Activated CD4-positive, CD25-positive, alpha-beta regulatory T cell treated with anti-CD3 and anti-CD28 coated beads, Interleukin-2, amount 50 U/mL, for 24 hours (primary cell): ENCODE measurements at places on chromosomes 3 and 15.

GRCh38 chr3:107634099-107634489 is 111.3 kb downstream of the BBX start:
- ATAC-seq, result no peak

- ATAC-seq, result no peak
These were observed 48.7 kb downstream of the CRABP1 start for GRCh38 chr15:78388865-78389264.

DNA sequence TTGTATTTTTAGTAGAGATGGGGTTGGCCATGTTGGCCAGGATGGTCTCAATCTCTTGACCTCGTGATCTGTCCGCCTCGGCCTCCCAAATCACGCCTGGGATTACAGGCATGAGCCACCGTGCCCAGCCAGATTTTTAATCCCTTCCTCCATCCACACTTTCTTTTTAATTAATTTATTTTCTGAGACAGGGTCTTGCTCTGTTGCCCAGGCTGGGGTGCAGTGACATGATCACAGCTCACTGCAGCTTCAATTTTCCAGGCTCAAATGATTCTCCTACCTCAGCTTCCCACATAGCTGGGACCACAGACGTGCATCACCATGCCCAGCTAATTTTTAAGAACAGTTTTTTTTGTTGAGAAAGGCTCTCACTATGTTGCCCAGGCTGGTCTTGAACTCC is 43.6 kb downstream of the RAF1 start:
- no peak for ATAC-seq

GRCh38 chr3:120855665-120856437 is 52.2 kb upstream of the STXBP5L start:
- ATAC-seq, result no peak

DNA sequence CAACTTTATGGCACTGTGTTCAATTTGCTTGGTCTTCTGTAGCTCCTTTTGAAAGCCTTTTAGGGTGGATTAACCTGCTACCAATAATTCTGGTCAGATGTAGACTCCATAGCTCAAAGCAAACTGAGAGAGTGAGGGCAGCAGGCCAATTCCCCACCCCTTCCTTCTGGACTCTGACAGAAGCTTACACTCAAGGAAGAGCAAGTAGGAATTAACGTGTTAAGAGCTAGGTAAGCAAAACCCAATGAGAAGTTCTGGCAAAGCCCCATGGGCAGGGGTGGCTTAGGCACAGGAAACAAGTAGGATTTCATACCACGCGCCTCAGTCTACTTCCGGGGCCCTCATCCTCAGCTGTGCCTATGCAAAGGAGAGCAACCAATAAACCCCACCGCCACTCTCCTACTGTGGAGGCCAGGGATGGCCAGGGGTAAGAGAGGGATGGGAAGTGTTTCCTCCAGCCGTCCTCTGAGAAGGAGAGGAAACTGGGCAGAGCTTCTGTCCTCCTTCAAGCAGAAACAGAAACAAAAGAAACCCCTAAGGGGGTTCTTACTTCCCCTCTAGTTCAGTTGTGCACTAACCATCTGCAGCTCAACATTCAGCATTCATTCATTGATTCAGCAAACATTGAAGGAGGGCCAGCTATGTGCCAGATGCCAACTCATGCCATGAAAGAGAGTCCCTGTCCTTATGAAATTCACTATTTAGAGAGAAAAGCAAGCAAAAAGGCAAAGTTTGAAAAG is 12.6 kb downstream of the CCR5 start:
- no peak for ATAC-seq

- no peak for ATAC-seq
These were observed 44.5 kb upstream of the CCDC80 start for GRCh38 chr3:112685420-112685819.

GRCh38 chr3:129425213-129425612 is 3.2 kb downstream of the EFCAB12 start:
- no peak for ATAC-seq

DNA sequence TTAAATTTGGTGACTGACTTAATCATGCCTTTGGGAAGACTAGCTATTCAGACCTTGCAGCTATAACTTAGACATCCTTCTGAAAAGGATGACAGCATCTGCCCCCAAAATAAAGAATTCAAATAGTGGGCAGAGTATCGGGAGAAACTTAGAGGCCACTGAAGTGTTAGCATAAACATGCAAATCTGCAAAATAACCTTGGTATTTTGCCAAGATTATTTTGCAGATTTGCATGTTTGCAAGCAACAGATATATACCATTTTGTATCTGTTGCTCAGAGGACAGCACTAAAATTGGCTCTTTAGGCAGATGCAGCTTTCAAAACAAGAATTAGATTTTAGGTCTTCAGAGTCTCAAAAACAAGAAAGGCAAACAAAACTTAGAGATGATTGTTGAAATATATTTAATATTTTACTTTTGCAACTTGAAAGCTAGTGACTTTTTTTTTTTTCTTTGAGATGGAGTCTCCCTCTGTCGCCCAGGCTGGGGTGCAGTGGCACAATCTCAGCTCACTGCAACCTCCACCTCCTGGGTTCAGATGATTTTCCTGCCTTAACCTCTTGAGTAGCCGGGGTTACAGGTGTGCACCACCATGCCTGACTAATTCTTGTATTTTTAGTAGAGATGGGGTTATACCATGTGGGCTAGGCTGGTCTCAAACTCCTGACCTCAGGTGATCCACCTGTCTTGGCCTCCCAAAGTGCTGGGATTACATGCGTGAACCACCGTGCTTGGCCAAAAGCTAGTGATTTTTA is 47.8 kb downstream of the KBTBD8 start:
- ATAC-seq, result no peak

DNA sequence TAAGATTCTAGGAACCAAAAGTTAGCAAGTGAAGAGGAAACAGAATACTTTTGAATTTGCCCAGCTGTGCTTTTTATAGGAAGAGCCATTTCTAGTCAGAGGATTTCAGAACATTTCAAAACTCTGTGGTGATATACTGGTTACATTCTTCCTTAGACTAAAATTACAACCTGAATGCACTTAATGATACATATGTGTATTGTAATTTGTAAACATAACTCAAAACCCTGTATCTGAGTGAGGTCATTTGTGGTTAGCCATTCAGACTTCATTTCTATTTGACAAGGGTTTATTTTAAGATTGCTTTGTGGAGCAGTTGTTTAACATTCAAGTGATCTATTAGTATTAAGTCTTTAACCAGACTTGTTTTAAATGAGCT is 59.4 kb upstream of the TRIM71 start:
- ATAC-seq, result no peak

- no peak for ATAC-seq
These were observed 33.2 kb downstream of the TIPARP start for GRCh38 chr3:156707588-156707987.

- ATAC-seq, result no peak
These were observed 80.8 kb downstream of the RARB start for GRCh38 chr3:25508901-25509300.

DNA sequence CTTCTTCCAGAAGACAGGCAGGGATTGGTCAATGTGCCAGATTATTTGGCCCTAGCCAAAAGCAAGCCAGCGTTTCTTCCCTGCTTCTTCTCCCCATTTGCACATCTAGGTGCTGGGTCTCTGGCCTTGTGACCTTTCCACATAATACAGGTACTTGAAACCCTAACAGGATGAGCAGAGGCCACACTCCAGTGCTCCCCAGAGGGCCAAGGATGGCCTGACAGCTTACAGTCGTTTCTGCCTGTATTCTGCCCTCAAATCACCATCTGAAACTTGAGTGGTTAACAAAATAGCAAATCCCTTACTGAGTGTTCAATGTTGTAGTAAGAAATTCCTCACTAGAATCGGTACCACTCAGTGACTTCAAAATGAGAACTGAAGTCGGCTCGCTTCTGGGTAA is 29.1 kb downstream of the MKRN2 start:
- ATAC-seq, result no peak

GRCh38 chr3:143332026-143332425 is 212.5 kb downstream of the CHST2 start:
- ATAC-seq, result no peak

- no peak for ATAC-seq
These were observed 416.0 kb downstream of the SHQ1 start for GRCh38 chr3:72432246-72432645.

DNA sequence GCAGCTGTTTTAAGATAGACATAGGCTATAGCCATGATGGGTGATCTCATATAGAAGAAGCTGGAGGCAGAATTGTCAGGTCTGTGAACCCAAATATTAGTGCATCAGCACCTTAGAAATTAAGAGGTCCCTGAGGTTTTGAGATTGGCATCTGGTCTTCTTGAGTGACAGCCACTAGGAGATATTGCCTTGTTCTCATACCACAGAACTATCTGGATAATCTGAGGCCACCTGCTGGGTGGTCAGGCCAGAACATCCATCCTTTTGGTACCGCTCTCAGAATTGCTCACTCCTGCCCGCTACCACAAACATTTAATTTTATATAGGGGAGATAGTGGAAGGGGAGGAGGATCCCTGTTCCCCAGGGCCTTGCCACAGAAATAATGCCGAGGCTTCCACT is 210.6 kb upstream of the ZPLD1 start:
- no peak for ATAC-seq

- no peak for ATAC-seq
These were observed 144.5 kb downstream of the NAALADL2 start for GRCh38 chr3:175003590-175003989.

DNA sequence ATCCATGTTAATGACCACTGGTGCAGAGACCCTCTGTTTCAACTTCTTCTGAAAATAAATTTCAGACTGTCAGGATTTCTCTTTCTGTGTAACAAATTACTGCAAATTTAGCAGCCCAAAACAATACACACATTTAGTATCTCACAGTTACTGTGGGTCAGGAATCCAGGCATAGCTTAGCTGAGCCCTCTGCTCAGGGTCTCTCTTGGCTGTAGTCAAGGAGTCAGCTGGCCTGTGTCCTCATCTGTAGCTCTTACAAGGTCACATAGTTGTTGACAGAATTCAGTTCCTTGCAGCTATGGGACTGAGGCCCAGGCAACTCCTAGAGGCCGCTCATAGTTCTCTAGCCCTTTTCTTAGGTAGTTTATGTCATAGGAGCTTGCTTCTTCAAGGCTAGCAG is 51.9 kb downstream of the NKIRAS1 start:
- no peak for ATAC-seq

GRCh38 chr3:31891876-31892455 is 89.1 kb downstream of the OSBPL10 start:
- no peak for ATAC-seq

DNA sequence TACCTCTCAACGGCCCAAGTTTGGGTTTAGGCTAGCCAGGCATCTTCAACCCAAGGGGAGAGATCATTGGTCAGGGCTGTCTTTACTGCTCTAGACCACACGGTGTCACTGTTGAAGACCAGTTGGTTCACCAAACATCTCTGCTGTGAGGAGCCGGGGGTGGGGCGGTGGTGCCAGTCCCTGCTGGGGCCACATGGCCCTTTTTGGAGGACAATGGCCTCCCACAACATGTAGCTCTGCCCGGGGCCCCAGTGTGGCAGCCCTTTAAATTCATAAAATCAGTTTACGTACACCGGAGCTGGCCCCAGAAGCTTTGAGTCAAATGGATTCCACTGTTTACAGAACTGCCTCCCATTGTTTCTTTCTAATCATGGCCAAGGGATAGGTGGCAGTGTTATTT is 19.1 kb upstream of the TM4SF18 start:
- peak; percentile 35 for ATAC-seq

GRCh38 chr3:32181796-32182195 is 56.7 kb upstream of the CMTM8 start:
- no peak for ATAC-seq

GRCh38 chr15:77053709-77054108 is 17.2 kb downstream of the TSPAN3 start:
- ATAC-seq, result no peak

DNA sequence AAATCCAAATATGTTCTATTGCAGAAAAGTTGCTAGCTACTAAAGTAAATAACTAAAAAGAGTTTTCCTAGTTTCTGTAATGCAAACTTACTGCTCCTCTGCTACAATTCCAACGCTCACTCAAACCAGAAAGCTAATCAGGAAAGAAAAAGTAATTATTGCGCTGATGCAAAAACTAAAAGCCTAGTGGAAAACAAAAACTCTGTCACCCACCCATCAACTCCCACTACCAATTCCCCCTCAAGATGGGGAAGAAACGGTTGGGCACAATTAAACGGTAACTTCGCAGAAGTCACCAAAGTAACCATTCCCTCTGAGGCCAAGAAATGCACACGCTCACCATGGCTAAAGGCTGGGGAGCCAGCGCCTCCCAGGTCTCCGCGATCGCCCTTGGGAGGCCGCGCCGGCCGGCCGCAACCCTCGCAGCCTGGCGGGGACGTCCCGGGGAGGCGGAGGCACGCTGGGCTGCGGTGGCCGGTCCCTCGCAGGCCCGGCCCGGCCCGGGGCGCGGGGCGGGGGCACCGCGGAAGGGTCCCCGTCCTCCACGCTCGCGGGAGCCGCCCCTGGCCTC is 684 bp downstream of the SLTM start:
- ATAC-seq, result peak; percentile 1

- no peak for ATAC-seq
These were observed 21.1 kb downstream of the PSMD6 start for GRCh38 chr3:64002233-64002632.

GRCh38 chr15:66968806-66969596 is 96.4 kb upstream of the SMAD3 start:
- ATAC-seq, result no peak

DNA sequence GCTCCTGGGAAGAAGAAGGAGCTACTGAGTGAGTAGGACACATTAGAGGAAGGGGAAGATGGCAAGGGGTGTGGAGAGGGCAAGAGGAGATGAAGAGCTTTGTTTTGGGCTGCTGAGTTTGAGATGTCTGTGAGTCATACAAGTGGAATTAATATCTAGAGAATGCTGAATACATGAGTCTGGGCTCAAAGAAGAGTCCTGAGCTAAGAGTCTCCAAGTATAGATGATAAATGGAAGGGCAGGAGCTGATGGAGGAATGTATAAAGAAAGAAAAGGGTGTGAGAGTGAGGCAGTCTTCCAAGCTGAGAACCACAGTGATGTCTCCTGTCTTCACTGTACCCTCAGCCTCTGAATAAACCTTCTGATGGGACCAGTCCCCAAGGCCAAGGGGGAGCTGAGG is 205.5 kb upstream of the MRPL3 start:
- ATAC-seq, result no peak

GRCh38 chr15:79088426-79089205 is 2.0 kb downstream of the RASGRF1 start:
- ATAC-seq, result no peak

DNA sequence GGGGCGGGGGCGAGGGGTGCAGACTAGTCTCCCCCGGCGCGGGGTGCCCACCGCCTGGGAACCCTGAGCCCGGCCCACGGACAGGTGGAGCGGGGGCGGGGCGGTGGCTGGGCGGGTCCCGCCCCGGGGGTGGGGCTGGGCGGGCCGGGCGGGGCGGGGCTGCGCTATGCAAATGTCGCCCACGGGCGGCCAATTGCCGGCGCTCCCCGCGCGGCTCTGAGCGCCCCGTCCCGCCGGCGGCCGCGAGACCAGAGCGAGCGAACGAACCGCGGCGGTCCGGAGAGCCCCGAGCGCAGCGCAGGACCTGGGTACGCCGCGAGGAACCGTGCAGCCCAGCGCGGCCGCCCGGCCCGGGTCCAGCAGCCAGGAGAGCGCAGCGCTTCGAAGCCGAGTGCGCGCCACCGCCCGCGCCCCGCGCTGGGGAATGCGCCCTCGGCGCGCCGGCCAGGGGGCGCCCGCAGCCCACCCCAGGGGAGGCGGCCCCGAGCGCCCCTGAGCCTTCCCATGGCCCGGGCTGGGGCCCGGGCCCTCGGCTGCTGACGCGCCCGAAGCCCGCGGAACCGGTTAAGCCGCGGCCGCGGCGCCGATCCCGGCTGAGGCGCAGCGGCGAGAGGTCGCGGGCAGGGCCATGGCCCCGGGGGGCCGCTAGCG is at the start of gene SEMA3F:
SEMA3F (plus strand) TSS at position 485 of the 651 bp plus-strand sequence. CDS start 4,299 bp downstream, outside the sequence.
- ATAC-seq, result peak; percentile 85
